ENCODE measurements at places on chromosomes 2 and 18.

DNA sequence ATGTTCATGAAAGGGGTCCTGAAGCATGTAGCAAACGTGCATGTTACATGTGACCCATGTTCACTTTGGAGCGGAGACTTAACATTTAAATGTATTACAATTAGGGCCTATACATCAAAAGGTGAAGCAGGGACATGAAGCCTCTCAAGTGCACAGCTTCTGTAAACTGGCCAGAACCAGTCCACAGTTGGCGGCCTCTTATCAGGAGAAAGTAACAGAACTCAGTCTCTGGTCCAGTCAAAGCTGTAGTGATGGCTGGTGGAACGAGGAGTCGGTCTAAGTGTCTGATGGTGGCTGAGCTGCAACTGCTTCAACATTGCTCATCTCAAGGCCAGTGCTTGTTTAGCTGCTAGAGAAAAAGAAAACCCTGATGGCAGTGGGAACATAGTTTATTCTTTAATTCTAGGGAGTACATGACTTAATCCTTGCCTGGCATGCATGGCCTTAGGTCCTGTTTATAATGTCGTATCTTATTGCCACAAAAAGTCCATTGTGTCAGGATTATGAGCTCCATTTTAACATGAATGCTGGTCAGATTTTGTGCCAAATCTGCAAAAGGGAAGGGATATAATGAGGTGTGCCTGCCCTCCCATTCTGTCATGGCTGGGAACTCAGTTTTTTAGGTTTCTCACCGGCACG, 22.2 kb upstream of the YES1 start:
- DNase-seq: no peak

DNA sequence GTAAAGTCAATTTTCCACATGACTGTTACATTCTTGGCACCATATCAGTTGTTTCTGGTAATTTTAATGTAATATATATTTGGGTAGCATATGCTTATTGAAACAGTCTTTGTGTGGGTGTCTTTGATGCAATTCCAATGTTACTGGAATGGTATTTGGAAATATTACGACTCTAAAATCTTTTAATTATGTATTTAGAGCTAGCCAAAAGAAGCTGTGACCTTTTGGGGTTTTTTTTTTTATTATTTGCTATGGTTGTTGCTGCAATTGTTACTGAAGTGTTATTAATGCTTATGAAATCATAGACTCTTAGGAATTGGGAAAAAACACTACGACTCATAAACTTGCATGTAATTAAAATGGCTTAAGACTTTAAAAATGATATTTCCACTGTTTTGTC, 95.9 kb downstream of the AOX1 start:
- peak; percentile 32 for DNase-seq

GRCh38 chr18:58541789-58542425, 87.0 kb downstream of the ALPK2 start:
- peak; percentile 91 for DNase-seq

DNA sequence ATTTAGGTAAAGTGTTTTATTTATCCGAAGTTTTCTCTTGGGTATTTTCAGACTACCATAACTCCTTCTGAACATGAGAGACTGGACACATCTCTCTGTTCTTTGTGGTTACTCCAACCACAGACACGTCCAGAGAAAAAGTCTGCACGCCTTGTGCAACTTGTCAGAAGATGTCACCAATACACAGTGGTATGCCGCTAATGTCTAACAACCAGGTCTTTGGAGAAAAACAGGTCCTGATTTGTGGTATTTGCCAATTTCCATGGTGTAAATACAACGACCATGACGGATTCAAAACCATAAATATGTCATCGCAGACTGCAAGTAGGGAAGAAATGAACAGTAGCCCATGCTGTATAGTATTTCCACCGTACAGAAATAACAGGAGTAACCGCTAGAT, 620.6 kb upstream of the ID2 start:
- DNase-seq: no peak

- no peak for DNase-seq
These were observed 88.1 kb upstream of the MAP4K4 start for GRCh38 chr2:101609433-101609832.

DNA sequence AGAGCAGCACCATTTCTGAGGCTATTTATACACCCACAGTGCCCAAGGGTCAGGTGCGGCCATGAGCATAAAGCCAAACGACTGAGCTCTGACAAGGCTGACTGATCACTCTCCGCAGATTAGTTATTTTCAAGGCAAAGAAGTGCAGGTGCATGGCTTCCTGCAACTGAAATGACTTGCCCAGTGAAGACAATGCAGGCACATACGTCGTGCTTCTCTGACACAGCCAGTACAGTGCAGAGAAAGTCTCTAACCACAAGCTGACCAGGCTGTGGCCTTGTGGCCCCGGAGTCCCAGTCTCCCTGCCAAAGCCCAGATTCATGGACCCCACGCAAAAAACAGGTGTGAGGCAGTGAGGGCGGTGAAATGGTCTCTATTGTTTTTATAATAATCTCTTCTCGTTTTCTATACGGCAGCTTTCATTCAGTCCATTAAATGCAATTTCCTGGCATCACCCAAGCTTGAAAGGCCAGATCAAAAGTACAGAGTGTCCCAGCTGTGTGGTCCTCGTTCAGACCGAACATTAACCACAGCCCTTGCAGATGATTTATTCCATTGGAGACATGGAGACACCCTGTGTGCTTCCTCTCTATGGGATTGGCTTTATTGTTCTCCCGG, 447.0 kb upstream of the ID2 start:
- no peak for DNase-seq

GRCh38 chr2:33158482-33159003, 211.8 kb downstream of the LTBP1 start:
- no peak for DNase-seq

DNA sequence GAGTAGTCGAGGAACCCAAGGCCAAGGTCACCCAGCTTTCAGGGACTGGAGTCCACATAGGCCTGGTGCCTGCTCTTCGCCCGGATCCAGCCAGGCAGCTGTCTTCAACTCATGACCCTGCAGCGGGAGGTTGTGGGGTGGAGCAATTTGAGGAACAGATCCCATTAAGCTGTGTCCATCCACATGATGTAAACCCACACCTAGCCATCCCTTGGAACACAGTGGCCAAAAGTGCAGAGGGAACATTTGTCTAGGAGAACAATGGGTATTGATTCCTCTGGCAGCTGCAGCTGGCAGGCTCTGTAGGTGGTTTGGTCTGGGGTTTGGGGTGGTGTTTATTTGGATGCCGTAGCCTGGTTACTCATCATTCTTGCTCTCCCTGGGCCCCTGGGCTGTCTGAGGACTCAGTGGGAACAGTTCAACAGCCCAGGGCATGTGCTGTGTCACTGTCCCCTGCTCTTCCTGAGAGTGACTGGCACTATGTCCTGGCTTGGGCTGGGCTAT, 99.4 kb downstream of the TFCP2L1 start:
- DNase-seq: no peak

GRCh38 chr2:65465857-65466256, 33.5 kb upstream of the SPRED2 start:
- DNase-seq: no peak

DNA sequence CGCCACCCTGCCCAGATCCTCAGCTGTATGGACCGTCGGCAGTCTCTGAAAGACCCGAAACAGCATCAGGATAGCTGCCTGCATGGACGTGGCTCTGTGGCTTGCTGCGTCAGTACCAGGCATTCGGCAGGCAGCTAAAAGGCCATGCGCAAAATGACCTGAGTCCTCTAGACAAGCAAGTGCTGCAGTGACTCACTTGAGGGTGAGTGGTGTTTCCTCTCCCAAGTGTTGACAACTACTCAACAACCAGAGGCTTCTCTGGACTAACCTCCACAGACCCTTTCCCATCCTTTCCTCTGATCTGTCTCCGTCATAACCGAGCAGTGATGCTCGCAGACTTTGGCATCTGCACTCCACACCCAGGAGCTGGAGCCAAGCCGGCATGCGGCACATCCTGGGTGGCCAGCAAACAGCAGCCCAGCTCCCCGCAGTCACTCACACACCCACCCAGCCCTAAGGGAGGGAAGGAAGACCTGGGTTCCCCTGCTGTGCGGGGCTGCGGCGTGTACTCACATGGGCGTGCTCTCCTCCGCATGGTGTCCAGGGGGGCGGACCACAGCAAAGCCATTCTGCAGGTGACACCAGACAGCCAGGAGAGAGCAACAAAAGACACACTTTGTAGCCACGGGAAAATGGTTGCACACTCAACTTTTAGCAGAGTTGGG, 239.3 kb downstream of the TWIST2 start:
- DNase-seq: no peak

All from suppressor macrophage (primary cell).